Motor neuron (in vitro differentiated cells): ENCODE measurements at places on chromosomes 13 and 19. TPM values are rescaled to one million over a fixed set of nuclear protein-coding genes. Genes with fewer than 3 reads are reported as not detected.
A peak's percentile ranks its signal among the peaks of the same experiment; 100 is the strongest.

ZFP82 gene
- total RNA-seq, result 2.9 and 3.3 TPM in 2 replicates

SYNGR4 gene
- not detected in 2 replicates for total RNA-seq

DNA sequence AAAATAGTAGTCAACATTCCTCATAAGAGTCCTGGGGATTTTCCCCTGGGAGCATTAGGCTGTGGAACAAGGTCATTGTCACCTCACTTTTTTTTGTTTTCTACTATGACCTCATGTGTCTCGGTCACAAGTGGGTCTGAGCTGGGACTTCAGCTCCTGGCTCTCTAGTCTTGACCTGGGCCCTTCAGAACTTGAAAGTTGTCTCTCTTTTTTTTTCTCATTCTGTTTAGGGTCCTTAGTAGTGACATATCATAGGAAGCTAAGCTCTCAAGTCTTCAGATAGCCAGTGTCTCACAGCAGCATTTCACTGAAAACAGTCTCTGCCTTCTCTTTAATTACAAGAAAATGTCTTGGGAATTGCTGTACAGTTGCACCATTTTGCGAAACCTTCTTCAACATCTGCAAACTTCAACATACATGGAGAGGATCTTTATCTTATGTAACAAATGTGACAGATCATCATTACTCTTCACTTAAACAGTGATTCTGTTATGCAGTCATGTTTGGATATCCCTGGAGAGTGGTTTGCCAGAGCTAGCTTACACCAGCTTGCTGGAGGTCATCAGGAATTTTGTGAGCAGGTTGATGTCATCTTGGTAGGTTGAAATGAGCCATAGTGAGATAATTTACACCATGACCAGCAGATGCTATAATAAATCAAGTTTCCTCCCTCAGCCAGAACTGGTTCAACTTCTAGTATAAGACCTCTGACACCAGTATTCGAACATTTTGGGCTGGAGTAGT, 131.5 kb downstream of the GPC5 start:
- ATAC-seq, result peak; percentile 78

DNA sequence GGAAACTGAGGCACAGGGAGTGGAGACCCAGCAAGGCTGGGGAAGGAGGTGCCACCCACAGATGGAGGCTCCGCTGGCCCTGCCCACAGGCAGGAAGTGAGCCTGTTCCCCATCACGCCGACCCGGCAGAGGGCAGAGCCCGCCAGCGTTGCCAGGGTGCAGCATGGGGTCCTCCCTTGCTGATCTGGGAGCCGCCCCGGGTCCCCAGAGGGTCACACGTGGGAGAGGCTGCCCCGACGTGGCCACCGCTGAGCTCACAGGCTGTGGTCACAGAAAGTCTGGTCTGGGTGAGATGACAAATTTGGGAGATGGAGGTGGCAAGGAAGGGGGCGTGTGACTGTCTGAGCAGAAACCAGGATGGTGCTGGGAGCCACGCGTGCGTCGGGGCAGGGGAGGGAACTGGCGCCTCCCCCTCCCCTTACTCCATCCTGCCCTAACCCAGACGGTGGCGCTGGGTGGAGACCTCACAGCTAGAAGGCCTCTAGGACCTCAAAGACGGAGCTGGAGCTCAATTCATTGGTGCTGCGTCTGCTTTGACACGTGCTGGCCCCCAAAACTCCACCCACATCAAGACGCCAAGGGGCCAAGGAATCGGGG, 7.7 kb downstream of the MEX3D start:
- no peak for ATAC-seq

- no peak for ATAC-seq
Observed at GRCh38 chr13:42781352-42781751, at the start of gene FAM216B. TSS of gene FAM216B (plus strand) at chr13:42781584. CDS start at chr13:42784068, 2,484 bp downstream.

GRCh38 chr19:36128392-36128736, 11.5 kb upstream of the CAPNS1 start:
- no peak for ATAC-seq

DNA sequence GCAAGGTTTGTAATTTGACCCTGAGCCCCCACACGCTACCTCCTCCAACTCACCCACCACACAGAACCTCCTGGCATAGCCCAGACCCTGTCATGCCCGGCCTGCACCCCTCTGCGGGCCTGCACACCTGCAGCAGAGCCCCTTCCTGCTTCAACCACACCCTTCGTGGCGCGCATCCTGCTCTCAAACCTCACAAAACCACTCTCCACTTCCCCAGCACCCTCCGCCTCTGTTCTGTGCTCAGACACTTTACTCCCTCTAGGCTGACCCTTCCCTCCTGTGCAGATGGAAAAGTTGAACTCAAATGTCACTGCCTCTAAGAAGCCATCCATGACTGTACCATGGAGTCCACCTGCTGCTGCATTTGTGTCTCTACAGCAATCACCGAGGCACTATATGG, 28.5 kb downstream of the FAAP24 start:
- no peak for ATAC-seq

GRCh38 chr13:93862259-93862658, 617.2 kb downstream of the DCT start:
- ATAC-seq, result no peak
